CD4-positive, alpha-beta T cell treated with Interleukin-15 for 1 hour (primary cell): ENCODE measurements at places on chromosomes 5 and 9.

- DNase-seq: no peak
Observed at GRCh38 chr5:154176181-154176580, 14.4 kb upstream of the GALNT10 start.

DNA sequence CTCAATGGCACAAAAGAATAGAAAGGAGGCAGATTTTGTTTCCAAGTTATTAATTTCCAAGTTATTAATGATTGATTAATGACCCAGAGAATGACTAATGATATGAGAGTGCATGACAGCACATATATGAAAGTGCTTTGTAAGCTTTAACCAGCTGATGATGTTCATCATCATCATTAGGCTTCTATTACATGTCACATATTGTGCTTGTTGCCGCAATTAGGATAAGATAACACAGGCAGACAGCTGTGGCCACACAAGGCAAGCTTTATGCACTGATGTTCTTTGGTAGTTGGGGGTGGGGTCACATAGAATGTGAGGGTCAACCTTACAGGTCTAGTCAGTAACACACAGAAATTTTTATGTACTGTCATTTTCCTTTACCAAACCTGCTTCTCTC, 219.7 kb downstream of the TRPM3 start:
- DNase-seq: no peak

DNA sequence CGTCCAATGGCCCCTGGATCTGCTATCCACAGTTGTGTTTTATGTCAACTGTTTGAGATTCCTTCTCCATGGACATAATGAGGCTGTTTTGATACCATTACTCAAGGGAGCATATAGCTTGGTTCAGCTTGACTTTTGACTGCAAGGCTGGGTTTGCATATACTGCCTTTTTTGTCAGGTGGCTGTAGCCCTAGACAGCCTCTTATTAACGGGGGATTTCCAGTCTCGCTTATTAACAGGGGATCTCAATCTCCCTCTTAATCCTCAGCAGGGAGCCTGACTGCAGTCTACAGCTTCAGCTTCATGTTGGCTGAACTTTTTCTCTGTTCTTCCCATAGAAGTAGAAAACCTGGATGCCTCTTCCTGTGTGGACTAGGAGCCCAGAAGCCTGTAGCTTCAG, 73.7 kb upstream of the TNC start:
- no peak for DNase-seq

DNA sequence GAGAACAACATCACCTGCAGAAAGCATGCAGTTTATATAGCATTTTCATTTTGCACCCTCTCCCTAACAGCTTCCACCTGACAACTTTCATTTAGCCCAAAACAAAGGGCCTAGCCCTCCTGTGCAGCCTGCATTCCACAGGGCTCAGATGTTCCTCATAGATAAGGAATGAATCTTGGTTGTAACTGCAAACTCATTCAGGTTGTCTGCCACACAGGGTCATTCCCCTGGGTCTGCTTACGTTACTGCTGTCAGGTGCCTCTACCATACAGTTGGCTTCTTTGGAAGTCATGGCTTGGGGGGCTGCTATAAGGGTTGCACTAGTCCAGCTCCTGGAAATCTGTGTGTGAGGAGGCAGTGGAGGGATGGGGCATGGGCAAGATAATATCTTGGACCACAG, 2.7 kb upstream of the DCP2 start:
- no peak for DNase-seq

GRCh38 chr5:172038167-172038566, 31.7 kb upstream of the FBXW11 start:
- no peak for DNase-seq

DNA sequence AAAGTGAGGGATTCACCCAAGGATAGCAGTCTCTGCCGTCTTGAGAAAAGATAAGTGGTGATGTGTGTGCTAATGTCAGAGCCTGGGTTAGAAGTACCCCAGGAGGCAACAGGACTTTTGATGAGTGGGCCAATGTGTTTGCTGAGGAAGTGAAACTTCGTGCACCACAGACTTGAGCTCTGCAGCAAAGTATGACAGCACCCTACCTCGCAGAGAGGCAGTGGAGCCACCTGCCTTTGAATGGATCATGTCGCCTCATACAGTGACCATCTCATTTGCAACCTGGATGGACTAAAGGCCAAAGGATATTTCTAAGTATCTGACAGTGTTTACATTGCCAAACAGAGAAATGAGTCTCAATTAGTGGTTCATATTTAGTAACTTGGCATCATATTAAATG, 593.9 kb upstream of the GRAMD2B start:
- peak; percentile 22 for DNase-seq

- peak; percentile 69 for DNase-seq
Observed at GRCh38 chr5:159773062-159773924, 143.0 kb upstream of the ADRA1B start.

GRCh38 chr5:178341091-178341850, 108.7 kb upstream of the PHYKPL start:
- DNase-seq: no peak

DNA sequence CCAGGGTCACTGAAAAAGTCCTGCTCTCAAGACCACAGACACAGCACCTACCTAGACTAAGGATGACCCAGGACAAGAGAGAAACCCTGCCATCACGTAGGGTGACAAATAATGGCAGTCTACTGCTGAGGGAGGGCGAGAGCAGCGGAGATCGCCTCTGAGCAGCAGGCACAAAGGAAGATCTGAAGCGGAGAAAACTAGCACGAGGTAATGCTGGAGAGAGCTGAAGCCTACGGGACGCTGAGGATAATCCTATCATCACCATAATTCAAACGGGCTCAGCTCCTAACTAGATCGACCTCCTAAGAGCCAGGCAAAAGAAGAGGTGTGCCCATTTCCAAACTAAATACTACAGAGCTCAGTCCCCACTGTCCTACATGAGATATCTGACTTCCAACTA, 41.3 kb downstream of the FBXO10 start:
- no peak for DNase-seq

- no peak for DNase-seq
Observed at GRCh38 chr9:130886981-130887380, 9.6 kb downstream of the QRFP start.

DNA sequence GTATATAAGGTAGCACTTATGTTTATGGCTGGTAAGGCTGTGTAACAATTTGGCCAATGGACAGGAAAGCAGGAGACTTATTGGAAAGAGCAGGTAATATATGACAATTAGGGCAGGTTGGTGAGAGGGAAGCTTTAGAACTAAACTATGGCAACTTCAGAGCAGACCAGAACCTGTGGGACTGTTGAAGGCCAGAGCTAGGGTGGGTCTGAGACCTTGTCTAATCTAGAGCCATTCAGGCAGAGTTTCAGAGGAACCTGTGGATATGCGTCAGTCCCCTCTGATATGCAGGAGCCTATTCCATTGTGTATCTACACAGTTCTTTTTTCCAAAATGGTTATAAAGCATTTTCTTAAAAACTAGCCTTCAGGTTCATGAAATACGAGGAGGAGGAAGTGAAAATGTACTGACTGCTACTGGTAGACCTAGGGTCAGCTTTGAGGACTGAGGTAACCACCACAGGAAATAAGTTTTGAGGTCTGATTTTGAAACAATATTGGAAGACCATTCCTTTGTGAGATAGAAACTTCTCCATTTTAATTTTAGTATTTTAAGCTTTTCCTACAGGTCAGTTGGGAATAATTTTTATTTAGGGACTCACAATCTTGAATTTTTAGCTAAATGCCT, 37.6 kb downstream of the ELL2 start:
- DNase-seq: no peak

- no peak for DNase-seq
Observed at GRCh38 chr5:124570285-124571035, 176.0 kb downstream of the ZNF608 start.

DNA sequence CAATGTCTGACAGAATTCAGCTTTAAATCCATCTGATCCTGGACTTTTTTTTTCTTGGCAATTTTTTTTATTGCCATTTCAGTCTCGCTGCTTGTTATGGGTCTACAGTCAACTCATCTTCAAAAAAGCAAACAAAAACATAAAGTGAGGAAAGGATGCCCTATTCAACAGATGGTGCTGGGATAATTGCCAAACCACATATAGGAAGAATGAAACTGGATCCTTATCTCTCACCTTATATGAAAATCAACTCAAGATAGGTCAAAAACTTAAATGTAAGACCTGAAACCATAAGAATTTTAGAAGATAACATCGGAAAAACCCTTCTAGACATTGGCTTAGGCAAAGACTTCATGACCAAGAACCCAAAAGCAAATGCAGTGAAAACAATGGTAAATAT, 389.1 kb upstream of the ST8SIA4 start:
- DNase-seq: no peak

DNA sequence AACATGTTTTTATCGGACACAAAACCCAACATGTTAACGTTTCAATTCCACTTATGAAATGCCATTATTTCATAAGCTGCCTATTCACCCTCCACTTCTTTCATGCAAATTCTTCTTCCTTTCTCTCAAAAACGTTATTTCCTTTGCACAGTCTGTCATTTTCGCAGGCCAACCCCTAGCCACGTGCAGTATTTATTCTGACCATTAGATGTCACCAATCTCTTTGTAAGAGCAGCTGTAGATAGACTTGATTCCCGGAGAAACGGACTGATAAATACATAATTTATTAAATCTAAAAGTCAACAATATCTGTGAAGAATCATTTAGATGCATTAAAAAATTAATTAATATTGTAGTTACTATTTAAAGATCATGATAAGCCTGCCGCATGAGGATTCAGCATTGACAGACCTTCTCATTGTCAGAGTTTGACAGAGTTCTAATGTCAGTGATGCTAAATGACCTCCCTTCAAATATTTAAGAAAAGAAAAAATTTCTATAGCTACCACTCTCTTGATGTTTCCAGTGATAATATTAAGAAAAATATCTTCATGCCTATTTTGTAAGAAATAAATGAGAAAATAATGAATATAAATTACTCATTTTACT, 933.6 kb downstream of the CDH12 start:
- no peak for DNase-seq

- DNase-seq: peak; percentile 44
Observed at GRCh38 chr9:20356403-20357036, 265.8 kb downstream of the MLLT3 start.

DNA sequence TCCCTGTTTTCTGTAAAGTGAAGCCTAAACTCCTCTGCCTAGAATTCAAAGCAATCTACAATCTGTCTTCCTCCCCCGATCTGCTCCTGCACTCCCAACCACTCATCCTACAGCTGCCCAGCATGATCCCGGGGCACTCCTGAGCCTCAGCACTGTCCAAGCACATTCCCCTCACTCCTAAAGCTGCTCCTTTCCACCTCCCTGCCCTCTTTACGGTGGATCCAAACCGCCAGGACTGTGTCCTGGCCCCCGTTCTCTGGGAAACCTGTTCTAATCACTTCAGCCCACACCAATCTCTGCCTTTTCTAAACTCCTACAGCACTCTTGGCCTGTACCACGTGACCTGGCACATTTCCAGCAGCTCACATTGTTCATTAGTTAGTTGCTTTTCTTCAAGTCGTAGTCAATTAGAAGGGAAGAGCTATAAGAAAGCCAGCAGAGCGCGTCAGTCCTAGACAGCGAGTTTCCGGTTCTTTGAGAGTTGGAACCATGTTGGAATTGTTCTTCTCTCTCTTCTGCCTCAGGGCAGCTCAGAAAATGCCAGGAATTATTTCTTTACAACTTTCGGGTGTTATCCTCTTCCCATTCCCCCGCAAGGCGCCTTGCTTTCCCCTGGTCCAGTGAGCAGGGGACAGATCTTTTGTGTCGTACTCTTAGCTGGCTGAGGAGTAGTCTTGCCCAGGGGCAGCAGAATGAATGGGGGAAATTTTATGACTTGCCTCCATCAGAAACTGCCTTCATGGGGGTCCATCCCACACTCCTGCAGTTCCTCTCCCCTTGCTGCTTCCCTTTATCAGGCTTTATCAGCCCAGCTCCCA, 60.7 kb downstream of the NRG2 start:
- DNase-seq: no peak

DNA sequence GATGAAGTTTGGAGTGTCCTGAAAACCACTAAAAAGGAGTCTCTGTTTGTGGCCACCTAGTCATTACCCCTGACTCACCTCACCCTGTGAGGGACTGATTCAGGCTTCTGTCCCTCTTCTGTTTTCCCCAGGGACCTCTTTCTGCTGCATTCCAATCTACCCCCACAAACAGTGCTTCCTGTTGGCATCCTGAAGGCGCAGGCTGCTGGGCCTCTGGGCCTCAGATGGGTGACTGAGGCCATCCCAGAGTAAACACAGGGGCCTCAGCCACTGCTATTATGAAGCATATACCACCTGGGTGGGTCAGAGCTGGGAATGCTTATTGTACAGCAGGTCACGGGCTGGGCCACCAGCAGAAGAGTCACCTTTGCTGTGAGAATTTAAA, 20.0 kb downstream of the MORN5 start:
- no peak for DNase-seq

GRCh38 chr5:174329738-174330137, 284.2 kb downstream of the NSG2 start:
- no peak for DNase-seq
